CD4-positive, alpha-beta T cell (primary cell): ENCODE measurements at places on chromosomes 12 and 14. TPM values are rescaled to one million over a fixed set of nuclear protein-coding genes. Genes with fewer than 3 reads are reported as not detected.

DNA sequence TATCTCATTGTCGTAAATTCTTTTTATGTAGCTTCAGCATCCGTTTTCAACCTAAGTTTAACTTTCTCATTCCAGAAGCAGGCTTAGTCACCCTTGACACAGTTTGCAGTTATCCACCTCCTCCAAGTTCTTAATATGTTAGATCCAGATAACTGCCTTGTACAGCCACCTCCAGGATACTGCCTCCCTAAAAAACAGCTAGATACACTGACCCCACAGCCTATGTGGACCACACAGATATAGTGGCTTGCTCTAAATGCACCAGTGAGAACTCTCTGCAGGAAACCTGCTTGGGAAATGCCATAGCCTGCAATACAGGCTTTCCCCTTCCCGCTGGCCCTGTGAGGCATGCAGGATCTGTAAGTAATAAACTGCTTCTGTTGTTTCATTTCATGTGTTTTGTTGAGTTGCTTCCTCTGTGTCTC lies 11.1 kb upstream of the RTL1 start:
- no peaks in the 10 kb centered on the region for H3K27me3 ChIP-seq
- H3K27ac ChIP-seq: no peak overlapping the region
- no peaks in the 10 kb centered on the region for H3K4me1 ChIP-seq
- no peak for DNase-seq
- no peaks in the 10 kb centered on the region for H3K36me3 ChIP-seq
- no peak overlapping the region for H3K4me3 ChIP-seq

GRCh38 chr12:62977418-62977817 lies 42.5 kb upstream of the PPM1H start:
- H3K36me3 ChIP-seq: no peaks in the 10 kb centered on the region
- no peak overlapping the region for H3K27ac ChIP-seq
- H3K4me1 ChIP-seq: no peaks in the 10 kb centered on the region
- H3K27me3 ChIP-seq: no peaks in the 10 kb centered on the region

- no peaks in the 10 kb centered on the region for H3K27me3 ChIP-seq
- DNase-seq: peak; percentile 81
- peaks cover 15% of the 10 kb centered on the region for H3K36me3 ChIP-seq
- H3K27ac ChIP-seq: peak within 1 kb of the TSS; percentile 84
- H3K4me3 ChIP-seq: peak within 1 kb of the TSS; percentile 83
- peaks cover 11% of the 10 kb centered on the region for H3K4me1 ChIP-seq
Measured at GRCh38 chr12:63779498-63780481, at the start of gene RXYLT1. Gene RXYLT1 (plus strand): TSS chr12:63779909. CDS start chr12:63779961, 52 bp downstream.

DNA sequence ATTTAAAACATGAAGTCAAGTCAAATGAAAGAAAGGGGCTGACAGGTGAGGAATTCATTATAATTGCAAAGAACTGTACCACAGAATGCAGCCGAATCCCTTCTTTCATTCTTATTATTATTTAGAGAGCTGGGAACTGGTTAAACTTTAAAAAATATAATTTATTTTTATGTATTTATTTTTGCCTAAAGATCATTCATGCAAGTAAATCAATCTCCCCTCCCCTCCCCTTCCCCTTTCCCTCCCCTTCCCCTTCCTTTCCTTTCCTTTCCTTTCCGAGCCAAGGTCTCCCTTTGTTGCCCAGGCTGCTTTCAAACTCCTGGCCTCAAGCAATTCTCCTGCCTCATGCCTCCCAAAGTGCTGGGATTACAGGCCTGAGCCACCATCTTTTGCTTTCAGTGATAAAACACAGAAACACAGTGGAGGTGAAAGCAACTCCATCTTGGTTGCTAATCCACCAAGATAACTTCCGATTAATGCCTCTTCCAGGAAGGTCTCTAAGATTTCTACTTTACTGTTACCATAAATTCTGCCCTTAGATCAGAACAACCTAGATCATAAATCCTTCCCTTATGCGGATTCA lies 6.0 kb upstream of the UBC start:
- H3K4me1 ChIP-seq: peaks cover 62% of the 10 kb centered on the region
- no peaks in the 10 kb centered on the region for H3K27me3 ChIP-seq
- peak overlapping the region; percentile 97 for H3K27ac ChIP-seq

DNA sequence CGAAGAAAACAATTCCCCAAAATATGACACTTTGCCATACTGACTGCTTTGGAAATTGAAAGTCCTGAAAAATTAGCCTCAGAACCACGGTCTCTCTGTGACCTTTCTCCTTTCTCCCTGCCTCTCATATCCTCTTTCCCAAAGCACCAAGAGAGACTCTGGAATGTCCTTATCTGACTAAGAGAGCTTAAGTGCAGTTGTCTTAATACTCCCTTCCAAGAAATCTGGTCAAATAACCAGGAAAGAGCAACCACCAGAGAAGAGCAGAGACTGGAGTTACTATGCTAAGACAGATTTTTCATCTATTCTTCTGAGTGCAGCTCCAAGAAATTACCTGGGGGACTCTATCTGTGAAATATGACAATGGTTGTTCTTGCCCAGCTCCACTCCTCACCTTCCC lies 10.5 kb upstream of the BTG1 start:
- H3K4me3 ChIP-seq: no peak overlapping the region
- H3K4me1 ChIP-seq: peaks cover 13% of the 10 kb centered on the region
- H3K27me3 ChIP-seq: no peaks in the 10 kb centered on the region
- no peak overlapping the region for H3K27ac ChIP-seq
- no peaks in the 10 kb centered on the region for H3K36me3 ChIP-seq

- DNase-seq: peak; percentile 48
- H3K36me3 ChIP-seq: no peaks in the 10 kb centered on the region
- no peak overlapping the region for H3K27ac ChIP-seq
- no peak overlapping the region for H3K4me3 ChIP-seq
- H3K4me1 ChIP-seq: no peaks in the 10 kb centered on the region
Measured at GRCh38 chr14:44846232-44846824, 115.4 kb downstream of the KLHL28 start.

- H3K4me1 ChIP-seq: peaks cover 21% of the 10 kb centered on the region
- H3K36me3 ChIP-seq: peaks cover 58% of the 10 kb centered on the region
- DNase-seq: no peak
- H3K27ac ChIP-seq: no peak overlapping the region
- H3K27me3 ChIP-seq: no peaks in the 10 kb centered on the region
Measured at GRCh38 chr12:50087995-50088394, 2.9 kb downstream of the SMARCD1 start.

DNA sequence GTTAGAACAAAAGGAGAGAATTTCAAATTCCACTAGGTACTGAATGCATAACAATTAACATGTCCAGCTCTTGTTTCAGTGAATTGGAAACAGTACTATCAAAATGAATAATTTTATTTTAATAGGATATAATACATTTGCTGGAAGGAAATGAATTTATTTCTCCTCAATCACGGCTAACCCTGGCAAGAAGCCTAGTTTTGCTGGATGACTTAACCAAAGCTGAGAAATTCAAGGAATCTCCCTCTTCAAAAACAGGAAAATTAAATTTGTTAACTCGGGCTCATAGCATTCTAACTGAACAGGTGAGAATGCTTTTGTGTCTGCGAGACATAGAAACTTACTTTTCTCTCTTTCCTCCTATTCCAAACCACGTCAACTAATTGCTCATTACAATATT lies 163.5 kb upstream of the NEDD1 start:
- no peaks in the 10 kb centered on the region for H3K4me1 ChIP-seq
- no peaks in the 10 kb centered on the region for H3K36me3 ChIP-seq
- no peak overlapping the region for H3K4me3 ChIP-seq
- no peak overlapping the region for H3K27ac ChIP-seq
- H3K27me3 ChIP-seq: no peaks in the 10 kb centered on the region

GRCh38 chr14:102817942-102818940 lies 41.0 kb downstream of the TRAF3 start:
- no peak overlapping the region for H3K27ac ChIP-seq
- no peaks in the 10 kb centered on the region for H3K36me3 ChIP-seq
- DNase-seq: no peak
- no peak overlapping the region for H3K4me3 ChIP-seq
- H3K4me1 ChIP-seq: peaks cover 57% of the 10 kb centered on the region

GRCh38 chr12:72747111-72747849 lies 475.1 kb downstream of the TRHDE start:
- H3K27me3 ChIP-seq: no peaks in the 10 kb centered on the region
- no peak overlapping the region for H3K4me3 ChIP-seq
- peak; percentile 0 for DNase-seq
- H3K27ac ChIP-seq: no peak overlapping the region

DNA sequence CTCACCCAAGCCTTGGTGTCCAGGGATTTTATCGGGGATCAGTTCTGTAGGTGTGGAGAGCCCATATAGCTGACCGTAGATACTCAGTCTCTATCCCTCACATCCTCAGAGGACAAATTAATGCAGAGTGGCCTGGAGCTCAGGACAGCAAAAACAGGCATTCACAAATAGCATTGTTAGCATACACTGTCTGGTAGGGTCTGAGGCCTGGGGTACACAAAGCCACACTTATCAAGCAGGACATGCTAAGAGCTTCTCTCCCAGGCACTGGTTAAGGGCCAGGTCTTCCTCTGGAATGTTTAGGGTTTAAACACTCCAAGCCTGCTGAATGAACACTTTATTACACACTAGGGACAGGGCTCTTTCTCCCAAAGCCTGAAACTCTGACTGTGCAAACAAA lies 253.2 kb downstream of the NEDD1 start:
- H3K27me3 ChIP-seq: no peaks in the 10 kb centered on the region
- no peak overlapping the region for H3K27ac ChIP-seq
- no peaks in the 10 kb centered on the region for H3K4me1 ChIP-seq

GRCh38 chr12:108063192-108063591 lies 65.9 kb upstream of the WSCD2 start:
- no peaks in the 10 kb centered on the region for H3K27me3 ChIP-seq
- no peak overlapping the region for H3K4me3 ChIP-seq
- no peak overlapping the region for H3K27ac ChIP-seq
- no peaks in the 10 kb centered on the region for H3K36me3 ChIP-seq
- DNase-seq: no peak

The GALC gene
- total RNA-seq: 14.9 TPM

The ENO2 gene
- total RNA-seq: 103 TPM

The CLEC4E gene
- not detected for total RNA-seq
